ENCODE measurements at places on chromosomes 12 and 14.

DNA sequence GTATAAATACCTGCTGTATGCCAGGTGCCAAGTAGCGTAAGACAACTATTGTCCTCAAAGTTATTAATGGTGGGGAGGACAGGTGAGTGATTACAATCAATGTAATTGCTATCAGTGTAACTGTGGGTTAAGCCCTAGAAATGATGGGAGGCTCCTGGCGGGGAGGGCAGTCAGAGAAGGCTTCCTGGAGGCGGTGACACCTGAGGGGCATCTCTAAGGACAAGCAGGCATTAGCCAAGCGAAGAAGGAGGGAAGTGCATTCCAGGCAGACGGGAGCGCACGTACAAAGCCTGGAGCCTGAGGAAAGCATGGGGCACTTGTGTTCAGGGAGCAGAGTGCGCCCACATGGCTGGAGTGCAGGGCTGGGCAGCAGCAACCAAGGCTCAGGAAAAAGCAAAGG, 182.9 kb upstream of the PRMT8 start:
- no peak overlapping the region for H3K27ac ChIP-seq
- no peak overlapping the region for H3K4me3 ChIP-seq
- no peak for DNase-seq
- no peaks in the 10 kb centered on the region for H3K36me3 ChIP-seq
- H3K27me3 ChIP-seq: no peaks in the 10 kb centered on the region

GRCh38 chr12:124898923-124899294, 15.5 kb downstream of the UBC start:
- H3K36me3 ChIP-seq: no peaks in the 10 kb centered on the region
- peaks cover 14% of the 10 kb centered on the region for H3K4me1 ChIP-seq
- DNase-seq: no peak
- no peaks in the 10 kb centered on the region for H3K27me3 ChIP-seq
- H3K27ac ChIP-seq: no peak overlapping the region
- no peak overlapping the region for H3K4me3 ChIP-seq

GRCh38 chr12:101552277-101552676, 42.5 kb upstream of the MYBPC1 start:
- no peaks in the 10 kb centered on the region for H3K4me1 ChIP-seq
- H3K4me3 ChIP-seq: no peak overlapping the region
- no peak for DNase-seq
- H3K36me3 ChIP-seq: no peaks in the 10 kb centered on the region
- no peak overlapping the region for H3K27ac ChIP-seq

GRCh38 chr12:14777271-14777670, 26.0 kb downstream of the WBP11 start:
- H3K27me3 ChIP-seq: no peaks in the 10 kb centered on the region
- H3K4me1 ChIP-seq: peaks cover 46% of the 10 kb centered on the region
- peak overlapping the region; percentile 98 for H3K27ac ChIP-seq
- no peak overlapping the region for H3K4me3 ChIP-seq
- no peaks in the 10 kb centered on the region for H3K36me3 ChIP-seq

- peaks cover 55% of the 10 kb centered on the region for H3K4me1 ChIP-seq
- no peak overlapping the region for H3K27ac ChIP-seq
- H3K4me3 ChIP-seq: no peak overlapping the region
Observed at GRCh38 chr14:55336162-55336561, 64.9 kb downstream of the FBXO34 start.

DNA sequence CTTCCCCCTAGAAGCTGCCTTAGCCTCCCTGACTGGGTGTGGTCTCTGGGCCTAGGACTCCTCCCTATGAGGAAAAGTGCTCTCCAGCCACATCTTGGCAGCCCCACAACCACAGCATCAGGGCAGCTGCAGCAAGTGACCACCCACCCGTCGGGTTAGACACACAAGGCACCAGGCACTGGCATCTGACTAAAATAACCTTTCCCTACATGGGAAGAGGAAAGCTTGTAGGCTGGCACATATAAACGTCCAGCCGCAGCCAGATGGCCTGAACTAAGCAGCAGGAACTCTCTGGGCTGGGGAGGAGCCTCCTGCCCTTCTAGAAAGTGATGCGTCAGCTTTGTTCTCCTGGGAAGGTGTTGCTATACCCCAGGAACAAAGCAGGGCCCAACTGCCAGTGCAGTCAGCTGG, 328.7 kb downstream of the DPF3 start:
- H3K4me3 ChIP-seq: no peak overlapping the region
- H3K27ac ChIP-seq: no peak overlapping the region
- no peaks in the 10 kb centered on the region for H3K36me3 ChIP-seq
- no peaks in the 10 kb centered on the region for H3K4me1 ChIP-seq

DNA sequence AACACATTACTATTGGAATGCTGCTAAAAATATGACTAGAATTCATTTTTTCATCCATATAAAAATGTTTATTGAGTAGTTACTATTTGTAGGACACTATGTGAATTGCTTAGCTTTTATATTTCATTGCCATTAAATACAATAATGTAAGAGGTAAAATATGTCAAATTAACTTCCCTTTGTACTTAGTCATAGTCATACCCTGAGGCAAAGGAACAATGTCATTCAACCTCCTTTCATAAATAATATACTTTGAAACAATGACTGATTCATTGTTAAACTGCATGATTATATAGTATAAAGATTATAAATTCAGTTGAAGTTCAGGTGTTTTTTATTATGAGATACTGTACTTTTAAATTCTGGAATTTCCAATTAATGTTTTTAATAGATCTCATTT, 105.2 kb downstream of the GARIN6 start:
- H3K4me1 ChIP-seq: no peaks in the 10 kb centered on the region
- no peaks in the 10 kb centered on the region for H3K36me3 ChIP-seq
- H3K27ac ChIP-seq: no peak overlapping the region

GRCh38 chr14:41285186-41285748, 321.4 kb upstream of the LRFN5 start:
- DNase-seq: peak; percentile 26
- no peak overlapping the region for H3K27ac ChIP-seq
- no peaks in the 10 kb centered on the region for H3K4me1 ChIP-seq
- no peaks in the 10 kb centered on the region for H3K27me3 ChIP-seq
- H3K36me3 ChIP-seq: no peaks in the 10 kb centered on the region

DNA sequence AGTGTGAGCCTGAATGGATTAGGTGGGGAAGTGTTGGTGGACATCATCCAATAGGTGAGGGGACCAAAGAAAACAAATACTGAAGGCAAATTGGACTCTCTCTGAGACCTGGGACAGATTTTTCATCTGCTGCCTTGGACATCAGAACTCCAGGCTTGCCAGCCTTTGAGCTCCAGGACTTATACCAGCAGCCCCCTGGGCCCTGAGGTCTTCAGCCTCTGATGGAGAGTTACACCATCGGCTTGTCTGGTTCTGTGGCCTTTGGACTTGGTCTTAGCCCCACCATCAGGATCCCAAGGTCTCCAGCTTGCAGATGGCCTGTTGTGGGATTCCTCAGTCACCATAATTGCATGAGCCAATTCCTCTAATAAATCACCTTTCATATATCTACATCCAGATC, 80.8 kb upstream of the SLC8A3 start:
- DNase-seq: no peak
- H3K4me1 ChIP-seq: no peaks in the 10 kb centered on the region
- H3K27me3 ChIP-seq: no peaks in the 10 kb centered on the region
- H3K27ac ChIP-seq: no peak overlapping the region
- H3K4me3 ChIP-seq: no peak overlapping the region
- no peaks in the 10 kb centered on the region for H3K36me3 ChIP-seq

DNA sequence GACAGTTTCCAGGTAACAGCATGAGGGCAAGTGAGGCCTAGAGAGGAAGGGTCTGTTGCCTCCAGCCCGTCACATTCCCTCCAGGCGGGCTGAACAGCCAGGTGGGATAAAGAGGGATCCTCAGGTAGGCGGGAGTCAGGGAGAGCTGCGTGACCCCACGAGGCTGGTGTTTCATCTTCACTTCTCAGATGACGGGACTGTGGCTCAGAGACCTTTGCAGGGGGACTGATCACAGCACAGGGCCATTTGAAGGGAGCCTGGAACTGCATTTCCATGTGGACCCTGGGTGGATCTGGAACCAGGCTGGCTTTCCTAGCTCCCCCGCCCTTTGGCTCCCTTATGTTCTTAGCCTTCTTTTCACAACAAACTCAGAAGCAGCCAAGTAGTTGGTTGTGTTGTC, 37.4 kb downstream of the SH2B3 start:
- H3K4me3 ChIP-seq: no peak overlapping the region
- no peak for DNase-seq
- H3K27me3 ChIP-seq: no peaks in the 10 kb centered on the region
- H3K27ac ChIP-seq: peak overlapping the region; percentile 79

- H3K36me3 ChIP-seq: peaks cover 3% of the 10 kb centered on the region
- no peak for DNase-seq
- peak overlapping the region; percentile 87 for H3K27ac ChIP-seq
- H3K27me3 ChIP-seq: no peaks in the 10 kb centered on the region
- peak overlapping the region; percentile 77 for H3K4me3 ChIP-seq
Observed at GRCh38 chr14:34460841-34461240, 1.2 kb downstream of the SPTSSA start.

DNA sequence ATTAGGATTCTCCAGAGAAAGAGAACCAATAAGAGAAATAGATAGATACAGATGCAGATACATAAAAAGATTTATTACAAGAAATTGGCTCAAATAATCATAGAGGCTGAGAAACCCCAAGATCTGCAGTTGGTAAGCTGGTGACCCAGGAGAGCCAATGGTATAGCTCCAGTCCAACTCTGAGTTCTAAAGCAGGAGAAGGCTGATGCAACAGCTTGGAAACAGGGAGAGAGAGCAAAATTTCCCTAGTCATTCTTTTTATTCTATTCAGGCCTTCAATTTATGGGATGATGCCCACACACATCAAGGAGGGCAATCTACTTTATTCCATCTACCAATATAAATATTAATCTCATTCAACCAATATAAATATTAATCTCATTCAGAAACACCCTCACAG, 218.2 kb downstream of the PRKD1 start:
- no peaks in the 10 kb centered on the region for H3K4me1 ChIP-seq
- no peaks in the 10 kb centered on the region for H3K36me3 ChIP-seq
- H3K4me3 ChIP-seq: no peak overlapping the region

- DNase-seq: no peak
- H3K4me1 ChIP-seq: no peaks in the 10 kb centered on the region
- no peaks in the 10 kb centered on the region for H3K27me3 ChIP-seq
- H3K4me3 ChIP-seq: no peak overlapping the region
Observed at GRCh38 chr14:69287098-69288010, 27.4 kb downstream of the GALNT16 start.

DNA sequence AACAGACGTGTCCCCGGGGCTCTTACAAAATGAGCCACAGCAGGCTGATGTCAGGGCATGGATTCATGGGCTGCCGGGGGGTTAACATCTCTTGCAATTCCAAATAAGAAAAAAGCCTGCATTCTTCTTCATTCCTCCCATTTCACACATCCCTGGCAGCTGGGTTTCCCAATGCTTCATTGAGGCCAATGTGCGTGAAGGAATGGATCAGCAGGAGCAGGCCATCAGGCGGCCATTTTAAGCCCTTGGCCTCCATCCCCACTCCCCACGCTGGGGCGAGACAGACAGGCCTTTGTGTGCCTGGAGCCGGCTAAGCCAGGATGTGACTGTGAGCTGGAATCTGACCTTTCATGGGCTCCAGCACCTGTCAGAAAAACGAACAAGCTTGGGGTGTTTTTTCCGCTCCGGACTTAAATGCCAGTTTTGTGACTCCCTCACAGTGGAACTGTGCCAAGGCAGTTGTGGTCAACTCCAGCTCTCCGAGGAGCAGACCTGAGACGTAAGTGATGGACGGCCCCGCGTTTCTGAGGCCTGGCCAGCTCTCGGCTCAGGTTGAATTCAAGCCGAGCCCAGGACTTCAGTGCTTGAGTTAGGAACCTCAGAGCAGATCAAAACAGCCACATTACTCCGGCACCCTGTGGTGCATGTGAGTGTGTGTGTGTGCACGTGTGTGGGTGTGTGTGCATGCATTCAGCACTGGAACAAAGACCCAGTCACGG, 133.1 kb downstream of the TMEM30B start:
- no peaks in the 10 kb centered on the region for H3K36me3 ChIP-seq
- no peaks in the 10 kb centered on the region for H3K27me3 ChIP-seq
- peaks cover 4% of the 10 kb centered on the region for H3K4me1 ChIP-seq
- DNase-seq: no peak

DNA sequence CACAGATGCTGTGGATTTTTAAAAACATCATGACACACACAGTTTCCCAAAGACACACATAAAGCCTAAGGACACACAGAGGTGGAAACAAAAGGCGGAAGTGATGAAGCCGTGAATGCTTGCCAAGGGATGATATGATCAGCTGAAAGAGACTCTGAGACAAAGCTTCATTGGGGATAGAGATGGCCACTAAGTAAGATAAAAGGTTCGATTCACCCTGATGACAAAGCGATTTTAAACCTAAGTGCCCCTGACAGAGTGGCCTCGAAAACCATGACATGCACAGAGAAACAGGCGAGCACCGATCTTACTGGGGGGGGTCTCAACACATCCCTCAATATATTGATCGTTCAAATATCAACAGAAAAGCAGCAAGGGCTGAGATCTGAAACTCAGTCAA, 20.3 kb upstream of the EIF5 start:
- peak; percentile 27 for DNase-seq
- H3K27ac ChIP-seq: no peak overlapping the region
- H3K36me3 ChIP-seq: no peaks in the 10 kb centered on the region
- H3K27me3 ChIP-seq: no peaks in the 10 kb centered on the region
- no peak overlapping the region for H3K4me3 ChIP-seq
- H3K4me1 ChIP-seq: peaks cover 6% of the 10 kb centered on the region

DNA sequence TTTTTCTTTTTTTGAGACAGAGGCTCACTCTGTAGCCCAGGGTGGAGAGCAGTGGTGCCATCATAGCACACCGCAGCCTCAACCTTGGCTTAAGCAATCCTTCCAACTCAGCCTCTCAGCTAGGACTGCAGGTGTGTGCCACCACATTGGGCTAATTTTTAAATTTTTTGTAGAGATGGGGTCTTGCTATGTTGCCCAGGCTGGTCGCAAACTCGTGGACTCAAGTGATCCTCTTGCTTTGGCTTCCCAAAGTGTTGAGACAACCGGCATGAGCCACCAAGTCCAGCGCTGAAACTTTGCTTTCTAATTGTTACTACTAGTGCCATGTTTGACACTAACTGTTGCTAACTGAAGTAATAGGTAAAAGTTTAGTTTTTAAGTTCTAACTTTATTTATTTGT, 8.0 kb downstream of the RNF10 start:
- H3K4me1 ChIP-seq: peaks cover 79% of the 10 kb centered on the region
- DNase-seq: no peak
- no peaks in the 10 kb centered on the region for H3K27me3 ChIP-seq
- H3K4me3 ChIP-seq: no peak overlapping the region
- peaks cover 42% of the 10 kb centered on the region for H3K36me3 ChIP-seq
- no peak overlapping the region for H3K27ac ChIP-seq

- H3K36me3 ChIP-seq: no peaks in the 10 kb centered on the region
- no peak overlapping the region for H3K27ac ChIP-seq
- no peak overlapping the region for H3K4me3 ChIP-seq
- no peaks in the 10 kb centered on the region for H3K27me3 ChIP-seq
- no peak for DNase-seq
Observed at GRCh38 chr14:54929556-54929955, 26.9 kb upstream of the GCH1 start.

- no peak overlapping the region for H3K27ac ChIP-seq
- no peaks in the 10 kb centered on the region for H3K27me3 ChIP-seq
- no peak for DNase-seq
- no peaks in the 10 kb centered on the region for H3K36me3 ChIP-seq
Observed at GRCh38 chr14:56975521-56975920, 165.2 kb upstream of the OTX2 start.

GRCh38 chr14:24695265-24696241, 61.6 kb upstream of the GZMB start:
- H3K36me3 ChIP-seq: no peaks in the 10 kb centered on the region
- DNase-seq: no peak
- H3K27ac ChIP-seq: peak overlapping the region; percentile 9
- H3K27me3 ChIP-seq: no peaks in the 10 kb centered on the region
- no peaks in the 10 kb centered on the region for H3K4me1 ChIP-seq

- H3K4me1 ChIP-seq: peaks cover 19% of the 10 kb centered on the region
- DNase-seq: peak; percentile 47
- peak overlapping the region; percentile 89 for H3K4me3 ChIP-seq
Observed at GRCh38 chr12:24561882-24562770, 386.8 kb downstream of the BCAT1 start.

Measured in stomach (tissue), 19 donors.